ENCODE measurements at places on chromosomes 7 and 10.
A peak's percentile ranks its signal among the peaks of the same experiment; 100 is the strongest.

- no peak for DNase-seq
These were observed 136.3 kb downstream of the DPY19L1 start for GRCh38 chr7:34900891-34901513.

DNA sequence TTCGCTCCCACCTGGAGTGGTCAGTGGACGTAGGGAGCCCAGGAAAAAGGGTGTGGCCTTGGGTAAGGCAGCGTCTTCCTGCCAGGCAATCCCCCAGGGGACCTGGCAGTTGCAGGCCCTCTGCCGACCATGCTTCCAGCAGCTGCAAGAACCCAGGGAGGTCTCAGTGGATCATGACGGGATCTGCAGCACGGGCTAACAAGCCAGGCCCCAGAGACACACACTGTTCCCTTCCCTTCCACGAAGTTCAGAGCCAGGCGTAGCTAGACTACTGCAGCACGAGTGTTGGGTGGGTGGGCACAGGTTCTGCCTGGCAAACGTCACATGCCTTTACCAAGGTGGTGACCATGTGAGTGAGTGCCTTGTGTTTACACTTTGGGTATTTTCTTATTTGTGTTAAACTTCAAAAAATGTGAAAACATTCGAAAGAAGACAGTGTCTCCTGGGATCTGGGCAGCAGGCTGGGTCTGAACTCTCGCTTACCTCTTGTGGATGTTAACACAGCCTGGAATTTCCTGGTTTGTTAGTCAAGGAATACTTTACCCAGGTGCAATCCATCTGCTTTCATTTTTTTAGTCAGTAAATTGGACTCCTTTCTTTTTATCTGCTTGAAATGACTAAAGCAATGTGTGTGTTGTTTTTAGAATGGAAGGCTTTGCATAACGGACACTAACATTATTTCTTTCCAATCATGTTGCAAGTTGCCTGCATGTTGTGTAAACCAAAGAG is 48.2 kb upstream of the VIPR2 start:
- no peak for DNase-seq

DNA sequence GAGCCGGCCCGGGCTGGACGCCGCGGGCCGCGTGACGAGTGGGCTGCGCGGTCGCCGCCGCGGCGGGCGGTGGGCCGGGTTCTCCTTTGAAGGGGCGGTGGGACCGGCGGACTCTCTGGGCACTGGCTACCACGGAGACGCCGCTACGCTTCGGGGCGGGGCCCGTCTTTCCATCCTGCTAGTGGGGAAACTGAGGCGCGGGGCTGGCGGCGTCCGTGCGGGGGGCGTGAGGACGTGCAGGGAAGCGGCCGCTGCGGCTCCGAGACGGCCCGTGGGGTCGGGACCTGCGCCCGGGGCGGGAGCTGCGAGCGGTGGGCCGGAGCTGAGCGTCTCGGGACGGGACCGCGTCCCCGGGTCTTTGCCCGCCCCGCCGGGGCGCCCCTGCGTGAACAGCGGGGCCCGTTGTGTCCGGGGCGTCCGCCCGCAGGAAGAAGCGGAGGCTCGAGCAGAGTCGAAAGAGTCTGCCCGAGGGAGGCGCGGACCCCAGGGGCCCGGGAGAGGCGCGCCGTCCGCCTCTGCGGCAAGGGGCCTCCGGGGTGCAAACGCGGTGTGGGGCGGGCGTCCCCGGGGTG is 548 bp upstream of the BNIP3 start:
- DNase-seq: no peak

DNA sequence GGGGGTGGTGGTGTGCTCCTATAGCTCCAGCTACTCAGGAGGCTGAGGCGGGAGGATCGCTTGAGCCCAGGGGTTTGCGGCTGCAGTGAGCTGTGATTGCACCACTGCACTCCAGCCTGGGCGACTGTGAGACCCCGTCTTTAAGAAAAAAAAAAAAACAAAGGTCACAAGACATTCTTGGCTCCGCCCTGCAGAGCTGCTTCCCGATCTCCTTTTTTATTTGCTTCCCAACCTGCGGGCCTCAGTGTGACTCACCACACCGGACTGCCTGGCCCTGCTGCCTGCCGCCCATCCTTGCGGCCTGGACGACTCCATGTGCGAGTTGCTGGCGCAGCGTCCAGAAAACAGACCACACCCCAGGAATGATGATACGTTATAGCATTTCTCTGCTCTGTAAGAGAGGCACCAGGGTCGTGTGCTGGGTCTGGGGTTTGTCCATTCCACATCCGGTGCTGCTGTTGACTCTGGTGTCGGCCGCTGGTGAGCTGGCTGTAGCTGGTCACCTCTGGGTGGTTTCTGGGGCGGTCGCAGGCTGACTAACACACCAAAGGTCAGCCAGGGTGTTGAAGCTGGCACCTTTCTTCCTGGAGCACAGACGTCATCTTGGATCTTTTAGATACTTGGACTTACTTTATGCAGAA is 123.6 kb downstream of the TCF7L2 start:
- DNase-seq: no peak

- peak; percentile 89 for DNase-seq
These were observed 45.6 kb upstream of the SCIN start for GRCh38 chr7:12524794-12525386.

GRCh38 chr7:138400400-138400886 is 59.6 kb upstream of the TRIM24 start:
- DNase-seq: no peak

DNA sequence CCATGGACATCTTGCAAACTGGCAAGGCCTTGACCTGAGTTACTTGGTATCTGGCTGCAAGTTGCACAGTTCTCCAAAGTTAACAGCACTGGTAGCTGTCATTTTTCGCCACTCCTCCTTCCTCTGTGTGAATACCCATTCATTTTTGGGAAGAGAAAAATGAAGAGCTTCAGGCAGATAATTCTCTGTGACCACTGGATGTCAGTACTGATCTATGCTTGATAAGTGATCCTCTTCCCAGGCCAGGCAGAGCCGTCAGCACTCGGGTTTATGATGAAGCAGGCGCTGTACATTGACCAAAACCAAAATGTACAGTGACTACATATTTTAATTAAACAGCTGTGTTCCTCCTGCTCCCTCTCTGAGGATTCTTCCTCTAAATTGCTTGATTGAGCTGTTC is 55.9 kb upstream of the PDZD8 start:
- peak; percentile 41 for DNase-seq

DNA sequence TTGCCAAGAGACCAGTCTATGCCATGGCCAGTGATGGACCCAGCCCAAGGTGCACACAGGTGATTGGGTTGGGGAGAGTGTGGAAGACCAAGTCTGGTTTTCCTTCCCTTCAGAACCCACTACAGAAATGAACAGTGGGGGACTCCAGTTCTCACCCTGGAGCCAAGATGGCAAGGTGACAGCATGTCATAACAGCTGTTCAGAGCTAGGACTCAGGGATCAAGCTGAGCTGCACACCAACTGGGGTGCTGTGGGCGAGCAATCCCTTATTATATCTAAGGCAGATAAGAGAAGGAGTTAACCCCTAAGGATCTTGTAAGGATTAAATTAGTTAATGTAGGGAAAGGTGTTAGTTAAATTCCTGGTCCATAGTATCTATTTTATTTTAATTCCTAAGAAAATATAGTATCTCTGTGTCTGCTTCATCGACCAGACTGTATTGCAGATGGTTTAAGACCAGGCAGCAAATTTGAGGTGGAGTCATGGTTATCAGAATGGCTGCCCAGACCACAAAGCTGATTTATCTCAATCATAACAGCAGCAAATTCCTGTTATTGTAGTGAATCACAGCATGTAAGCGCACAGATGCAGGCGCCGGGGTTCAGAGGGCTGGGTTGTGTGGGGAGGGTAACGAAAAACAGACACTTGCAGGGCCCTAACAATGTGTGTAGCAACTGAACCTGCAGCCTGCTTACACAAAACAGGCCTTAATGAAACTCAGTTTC is 208.7 kb upstream of the ZNF32 start:
- DNase-seq: no peak

- DNase-seq: no peak
These were observed 42.1 kb upstream of the EMX2 start for GRCh38 chr10:117500456-117500855.

DNA sequence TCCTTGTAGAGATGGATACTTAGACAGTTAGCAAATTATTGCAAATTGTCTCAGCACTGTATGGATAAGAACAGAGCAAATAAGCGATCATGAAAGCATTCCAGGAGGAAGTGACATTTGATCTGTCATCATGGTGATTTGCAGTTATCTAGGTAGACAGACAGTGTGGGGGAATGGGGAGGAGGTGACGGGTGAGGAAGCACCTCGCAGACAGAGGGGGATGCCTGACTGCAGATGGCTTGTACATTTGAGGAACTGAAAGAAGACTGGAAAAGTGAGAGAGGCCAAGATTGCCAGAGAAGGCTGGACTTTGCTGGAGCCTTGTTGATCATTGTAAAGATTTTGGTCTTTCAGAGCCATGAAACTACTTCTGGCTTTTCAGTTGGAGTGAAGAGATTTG is 318.2 kb upstream of the CELF2 start:
- DNase-seq: peak; percentile 5

GRCh38 chr7:114138587-114138986 is 219.8 kb upstream of the PPP1R3A start:
- no peak for DNase-seq

DNA sequence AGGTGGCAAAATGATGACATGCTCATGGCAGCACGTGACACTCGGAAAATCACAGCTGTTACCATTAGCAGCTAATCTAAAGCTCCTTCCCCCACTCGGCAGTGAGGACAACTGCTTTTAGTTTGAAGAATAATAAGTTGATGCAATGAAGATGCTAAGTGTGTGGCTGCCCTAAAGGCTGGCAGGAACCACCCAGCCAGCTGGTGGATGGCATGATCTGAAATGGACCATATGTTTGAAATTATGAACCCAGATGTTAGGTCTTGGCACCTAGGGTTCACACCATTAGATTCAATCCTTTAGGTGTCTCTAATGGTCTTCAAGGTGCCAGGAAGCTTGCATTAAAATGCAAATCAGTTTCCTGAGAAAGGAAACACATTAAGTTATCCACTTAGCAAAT is 230.1 kb downstream of the WDR11 start:
- DNase-seq: no peak

- no peak for DNase-seq
These were observed 66.7 kb downstream of the PRKG1 start for GRCh38 chr10:51141010-51141409.

DNA sequence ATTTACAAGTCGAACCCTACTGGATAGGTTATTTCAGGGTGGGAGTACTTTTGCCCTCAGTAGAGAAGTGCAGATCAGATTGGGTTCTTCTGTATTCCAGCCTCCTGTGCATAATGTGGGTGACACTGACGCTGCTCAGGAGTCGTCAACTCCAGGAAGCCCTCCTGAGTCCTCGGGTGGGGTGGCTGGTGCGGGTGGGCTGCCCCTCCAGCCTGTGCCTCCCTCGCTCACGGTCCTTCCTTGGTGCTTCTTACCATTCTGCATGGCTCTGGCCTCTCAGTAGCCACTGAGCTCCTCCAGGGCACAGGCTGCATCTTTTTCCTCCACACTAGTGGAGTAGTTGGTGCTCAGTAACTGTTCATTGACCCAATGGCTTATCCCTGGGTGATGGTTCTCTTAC is 4.3 kb downstream of the CDH23 start:
- no peak for DNase-seq

GRCh38 chr10:118569882-118570252 is 25.6 kb downstream of the PRLHR start:
- no peak for DNase-seq

- no peak for DNase-seq
These were observed 115.1 kb downstream of the SRI start for GRCh38 chr7:88104732-88105131.

DNA sequence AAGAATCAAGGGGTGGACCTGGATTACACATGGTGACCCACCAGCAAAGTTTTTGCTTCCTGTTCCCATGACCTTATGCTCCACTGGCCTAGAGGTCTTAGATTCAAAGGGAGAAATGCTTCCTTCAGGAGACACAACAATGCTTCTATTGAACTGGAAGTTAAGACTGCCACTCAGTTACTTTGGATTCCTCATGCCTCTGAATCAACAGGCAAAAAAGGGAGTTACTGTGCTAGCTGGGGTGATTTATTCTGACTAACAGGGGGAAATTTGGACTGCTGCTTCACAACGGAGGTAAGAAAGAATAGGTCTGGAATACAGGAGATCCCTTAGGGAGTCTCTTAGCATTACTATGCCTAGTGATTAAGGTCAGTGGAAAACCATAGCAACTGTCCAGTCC is 10.3 kb downstream of the TMEM229A start:
- DNase-seq: no peak

DNA sequence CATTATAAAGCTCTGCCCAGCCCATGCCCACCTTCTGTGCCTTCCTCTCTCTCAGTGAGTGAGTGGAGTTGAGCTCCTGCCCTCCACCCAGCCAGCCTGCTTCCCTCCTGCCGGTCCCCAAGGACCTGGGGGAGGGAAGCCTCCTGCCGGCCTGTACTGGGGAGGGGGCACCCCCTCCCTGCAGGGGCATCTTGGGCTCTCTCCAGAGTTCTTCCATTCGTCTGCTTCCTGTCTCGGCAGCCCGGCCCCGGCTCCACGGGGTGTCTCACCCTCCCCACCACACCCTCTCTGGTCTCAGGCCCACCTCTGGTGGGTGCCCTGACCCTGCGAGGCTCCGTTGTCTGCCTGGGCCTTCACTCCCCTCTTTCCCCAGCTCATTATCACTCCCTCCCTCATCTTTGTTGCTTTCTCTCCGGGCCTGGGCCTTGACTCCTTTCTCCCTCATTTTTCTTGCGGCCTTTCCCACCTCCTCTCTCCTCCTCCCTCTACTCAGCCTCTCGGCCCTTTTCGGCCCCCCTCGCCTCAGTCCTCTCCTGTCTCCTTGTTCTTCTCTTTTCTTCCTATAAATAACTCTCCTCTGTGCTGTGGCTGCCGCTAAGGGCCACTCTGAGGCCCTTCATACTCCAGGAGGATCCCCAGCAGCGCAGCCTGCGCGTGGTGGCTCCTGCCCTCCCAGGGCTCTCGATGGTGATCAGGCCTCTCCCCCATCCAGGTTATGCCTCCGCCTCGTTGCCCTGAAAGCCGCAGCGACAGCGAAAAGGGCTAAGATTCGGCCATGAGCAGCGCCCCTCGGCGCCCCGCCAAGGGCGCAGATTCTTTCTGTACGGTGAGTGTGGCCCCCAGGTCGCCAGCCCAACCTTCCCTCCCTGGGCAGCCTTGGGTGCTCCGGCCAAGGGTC is 2.1 kb downstream of the SLC4A2 start:
- no peak for DNase-seq

DNA sequence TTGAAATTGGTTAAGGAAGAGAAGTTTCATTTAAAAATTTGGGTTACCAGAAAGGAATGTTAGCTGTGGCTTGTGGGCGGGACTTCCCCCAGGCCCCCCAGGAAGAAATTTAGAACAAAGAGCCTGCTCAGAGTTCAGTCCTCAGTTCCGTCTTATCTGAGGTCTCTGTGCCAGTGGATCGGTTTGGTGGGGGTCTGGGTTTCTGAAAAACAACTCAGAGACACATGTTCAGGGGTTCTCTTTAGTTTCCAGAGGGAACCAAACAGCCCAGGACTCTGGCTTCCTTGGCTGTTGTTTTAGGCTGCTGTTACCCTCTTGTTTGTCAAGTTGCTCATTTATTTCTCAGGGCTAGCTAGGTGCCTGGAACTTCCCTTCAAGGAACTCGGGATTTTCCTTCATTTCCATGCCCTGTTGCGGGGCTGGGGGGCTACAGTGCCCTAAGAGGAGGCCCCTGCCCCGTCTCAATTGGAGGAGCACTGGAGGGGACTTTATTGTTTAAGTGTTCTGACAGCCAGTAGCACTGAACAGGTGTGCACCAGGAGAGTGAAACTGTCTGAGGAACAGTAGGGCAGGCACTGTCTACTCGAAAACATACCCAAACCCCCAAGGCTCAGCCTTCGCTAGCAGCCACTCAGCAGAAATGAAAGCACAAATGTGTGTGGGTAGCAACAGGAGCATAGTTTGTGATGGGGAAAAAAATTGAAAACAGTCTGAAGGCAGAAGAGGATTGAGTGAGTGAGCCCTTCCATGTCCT is 59.9 kb downstream of the ALOX5 start:
- no peak for DNase-seq

- DNase-seq: no peak
These were observed 1264.5 kb upstream of the PHF14 start for GRCh38 chr7:9709216-9709615.
